ENCODE measurements at places on chromosomes 6 and 20.

DNA sequence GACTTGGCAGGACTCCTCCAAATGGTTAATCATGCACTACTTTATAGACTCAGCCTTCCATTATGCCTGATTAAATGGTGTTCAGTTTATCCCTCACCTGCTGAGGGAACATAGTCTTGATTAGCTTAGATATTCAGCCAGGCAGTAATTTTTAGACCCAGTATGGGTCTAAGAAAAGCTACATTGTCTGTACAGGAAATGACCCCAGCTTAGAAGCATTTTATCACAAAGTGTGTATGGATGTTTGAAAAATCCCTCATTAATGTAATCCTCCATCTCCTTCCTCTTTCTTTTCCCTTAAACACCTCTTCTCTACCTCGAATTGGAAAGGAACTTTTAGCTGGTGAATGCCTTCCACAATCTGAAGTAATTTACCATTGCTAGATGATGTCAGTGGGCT lies 252.2 kb upstream of the BMP2 start:
- DNase-seq = no peak

DNA sequence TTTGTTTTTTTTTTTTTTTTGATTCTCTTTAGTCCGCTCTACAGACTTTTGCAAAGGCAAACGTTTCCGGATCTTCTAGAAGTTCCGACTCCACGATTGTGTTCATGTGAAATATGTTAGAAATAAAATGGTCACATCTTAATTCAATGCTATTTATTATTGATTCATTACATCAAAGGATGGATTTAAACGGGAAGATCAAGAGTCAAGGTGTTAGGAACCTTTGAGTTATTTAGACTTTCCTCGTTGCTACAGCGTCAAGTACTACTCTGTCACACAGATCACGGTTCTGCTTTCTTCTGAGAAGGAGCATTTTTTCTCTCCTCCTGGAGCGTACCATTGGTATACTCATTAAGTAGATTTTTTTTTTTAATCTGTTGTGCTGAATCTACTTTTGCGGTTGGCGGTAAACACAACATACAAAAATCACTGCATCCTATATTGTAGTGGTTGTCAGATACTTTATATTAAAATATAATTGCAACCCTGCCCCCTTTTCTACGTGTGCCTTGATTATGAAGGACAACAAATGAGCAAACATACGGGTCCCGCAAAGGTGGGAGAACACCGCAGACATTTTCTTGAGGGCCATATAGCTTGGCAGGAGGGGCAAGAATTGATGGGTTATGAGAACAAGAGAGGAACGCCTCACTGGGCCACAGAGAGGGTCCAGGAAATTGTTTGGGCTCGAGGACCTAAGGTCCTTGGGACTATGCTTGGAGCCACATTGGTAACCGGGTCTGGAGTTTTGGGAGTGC lies 17.5 kb downstream of the HMGN4 start:
- no peak for DNase-seq

- no peak for DNase-seq
Observed at GRCh38 chr6:154403788-154404187, 47.2 kb upstream of the IPCEF1 start.

DNA sequence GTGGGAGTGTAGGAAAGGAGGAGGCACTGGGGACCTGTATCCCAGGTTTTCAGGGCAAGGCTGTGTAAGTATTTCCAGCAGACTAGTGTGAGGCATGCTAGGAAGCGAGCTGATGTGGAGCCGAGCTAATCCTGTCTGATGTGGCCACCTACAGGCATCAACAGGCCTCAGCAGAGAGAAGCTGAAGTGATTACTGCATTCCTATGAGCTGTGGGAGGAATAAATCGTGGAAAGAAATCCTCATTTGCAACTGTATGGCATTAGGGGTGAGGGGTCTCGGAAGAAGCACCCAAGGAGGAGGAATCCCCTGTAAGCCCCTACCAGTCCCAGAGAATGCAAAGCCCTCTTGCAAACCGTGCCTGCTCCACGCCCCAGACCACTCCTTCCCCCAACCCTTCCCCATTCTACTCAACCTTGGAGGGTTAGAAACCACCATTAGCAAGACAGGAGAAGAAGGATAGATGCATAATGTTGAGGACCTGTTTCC lies 41.6 kb downstream of the C6orf15 start:
- no peak for DNase-seq

- no peak for DNase-seq
Observed at GRCh38 chr6:76422511-76423213, 350.2 kb upstream of the IMPG1 start.

DNA sequence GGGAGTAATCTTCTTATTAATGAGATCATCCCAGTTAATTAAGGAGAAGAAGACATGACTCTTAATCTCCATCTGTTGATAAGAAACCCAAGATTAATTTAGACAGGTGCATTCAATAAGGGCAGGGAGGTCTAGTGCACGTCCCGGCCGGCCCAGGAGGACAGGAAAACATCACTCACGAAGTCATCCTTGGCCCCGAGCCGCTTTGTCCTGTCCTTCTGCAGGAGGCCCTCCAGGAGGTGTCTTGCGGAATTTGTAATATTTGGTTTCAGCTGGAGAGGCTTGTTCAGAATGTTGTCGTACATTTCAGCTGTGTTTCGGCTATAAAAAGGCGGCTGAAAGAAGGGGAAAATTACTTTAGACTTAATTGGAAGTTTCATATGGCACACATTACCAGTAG lies 118.4 kb upstream of the SLC2A12 start:
- DNase-seq = no peak

GRCh38 chr6:7184502-7184901 lies 76.7 kb downstream of the RREB1 start:
- no peak for DNase-seq

DNA sequence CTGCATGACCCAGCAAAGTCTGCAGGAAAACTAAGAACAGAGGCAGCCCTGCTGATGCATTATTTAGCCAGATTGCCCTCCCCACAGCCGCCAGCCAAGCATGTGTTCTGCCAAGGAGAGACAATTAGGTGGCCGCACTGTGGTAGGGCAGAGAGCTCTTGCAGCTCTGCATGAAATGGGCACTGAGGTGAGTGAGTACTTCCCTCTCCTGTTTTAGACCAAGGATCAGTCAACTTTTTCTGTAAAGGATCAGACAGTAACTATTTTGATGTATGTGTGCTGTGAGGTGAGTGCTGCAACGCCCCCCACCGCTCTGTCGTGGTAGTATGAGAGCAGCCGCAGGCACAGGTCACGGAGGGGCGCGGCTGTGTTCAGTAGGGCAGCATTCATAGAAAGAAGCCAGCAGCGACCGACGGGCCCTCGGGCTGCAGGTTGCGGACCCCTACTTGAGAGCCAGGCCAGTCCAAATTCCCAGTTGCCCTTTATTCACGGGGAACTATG lies 23.8 kb upstream of the FAM50B start:
- no peak for DNase-seq

- DNase-seq = no peak
Observed at GRCh38 chr6:160284575-160284974, 26.0 kb upstream of the SLC22A2 start.

- no peak for DNase-seq
Observed at GRCh38 chr6:28218312-28219248, 6.5 kb upstream of the ZSCAN9 start.

DNA sequence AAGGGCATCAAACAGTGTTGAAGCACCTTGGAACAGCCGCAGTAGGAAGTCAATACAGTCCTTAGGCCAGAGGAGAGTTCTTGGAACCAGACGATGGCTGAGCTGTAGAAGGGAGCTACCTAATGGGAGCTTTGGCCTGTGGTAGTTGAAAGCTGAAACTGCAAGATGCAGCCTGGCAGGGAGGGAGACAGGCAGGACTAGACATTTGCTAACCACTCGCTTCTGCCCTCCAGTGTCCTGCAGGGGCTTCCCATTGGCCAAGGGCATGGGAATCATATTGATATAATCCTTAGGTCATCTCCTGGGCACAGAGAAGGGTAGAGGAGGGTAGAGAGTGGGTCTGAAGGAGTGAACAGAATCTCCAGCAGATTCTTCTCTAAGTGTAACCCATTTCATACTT lies 60.4 kb downstream of the TPD52L1 start:
- no peak for DNase-seq

GRCh38 chr6:15413466-15414234 lies 167.8 kb downstream of the JARID2 start:
- no peak for DNase-seq

GRCh38 chr6:111585974-111586315 lies 19.7 kb downstream of the TRAF3IP2 start:
- no peak for DNase-seq

GRCh38 chr6:81984599-81984998 lies 232.1 kb upstream of the TENT5A start:
- no peak for DNase-seq

- DNase-seq = no peak
Observed at GRCh38 chr6:126170433-126170832, 169.5 kb upstream of the CENPW start.

DNA sequence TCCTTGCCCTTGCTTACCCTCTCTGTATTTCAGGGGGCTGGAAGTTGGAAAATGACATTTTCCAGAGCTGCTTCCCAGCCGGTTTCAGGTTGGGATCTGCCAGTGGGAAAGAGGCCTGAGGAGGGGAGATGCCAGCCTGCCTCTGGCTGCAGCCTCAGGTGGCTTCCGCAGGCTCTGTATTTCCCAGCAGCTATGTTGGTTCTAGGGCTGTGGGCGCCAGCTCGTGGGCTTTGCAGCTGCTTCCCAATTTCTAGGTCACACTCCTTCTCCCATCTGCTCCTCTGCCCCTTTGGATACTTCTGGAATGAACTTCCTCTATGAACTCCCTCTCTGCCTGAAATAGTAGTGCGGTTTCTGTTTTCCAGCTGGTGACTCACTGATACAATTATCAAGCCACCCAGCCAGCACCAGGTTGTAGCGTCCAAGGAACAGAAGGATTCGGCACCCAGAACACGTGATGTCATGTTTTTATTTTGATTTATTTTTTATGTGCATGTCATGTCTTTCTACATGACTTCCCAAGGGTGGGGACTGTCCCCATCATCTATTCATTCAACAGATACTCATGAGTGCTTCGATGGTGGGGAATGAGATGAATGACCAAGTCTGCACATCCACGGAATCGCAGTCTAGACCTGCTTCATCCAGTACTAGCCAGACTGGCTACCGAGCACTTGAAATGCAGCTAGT lies 38.0 kb downstream of the TGM2 start:
- DNase-seq = no peak

- no peak for DNase-seq
Observed at GRCh38 chr6:85828973-85829372, 186.3 kb upstream of the SYNCRIP start.

DNA sequence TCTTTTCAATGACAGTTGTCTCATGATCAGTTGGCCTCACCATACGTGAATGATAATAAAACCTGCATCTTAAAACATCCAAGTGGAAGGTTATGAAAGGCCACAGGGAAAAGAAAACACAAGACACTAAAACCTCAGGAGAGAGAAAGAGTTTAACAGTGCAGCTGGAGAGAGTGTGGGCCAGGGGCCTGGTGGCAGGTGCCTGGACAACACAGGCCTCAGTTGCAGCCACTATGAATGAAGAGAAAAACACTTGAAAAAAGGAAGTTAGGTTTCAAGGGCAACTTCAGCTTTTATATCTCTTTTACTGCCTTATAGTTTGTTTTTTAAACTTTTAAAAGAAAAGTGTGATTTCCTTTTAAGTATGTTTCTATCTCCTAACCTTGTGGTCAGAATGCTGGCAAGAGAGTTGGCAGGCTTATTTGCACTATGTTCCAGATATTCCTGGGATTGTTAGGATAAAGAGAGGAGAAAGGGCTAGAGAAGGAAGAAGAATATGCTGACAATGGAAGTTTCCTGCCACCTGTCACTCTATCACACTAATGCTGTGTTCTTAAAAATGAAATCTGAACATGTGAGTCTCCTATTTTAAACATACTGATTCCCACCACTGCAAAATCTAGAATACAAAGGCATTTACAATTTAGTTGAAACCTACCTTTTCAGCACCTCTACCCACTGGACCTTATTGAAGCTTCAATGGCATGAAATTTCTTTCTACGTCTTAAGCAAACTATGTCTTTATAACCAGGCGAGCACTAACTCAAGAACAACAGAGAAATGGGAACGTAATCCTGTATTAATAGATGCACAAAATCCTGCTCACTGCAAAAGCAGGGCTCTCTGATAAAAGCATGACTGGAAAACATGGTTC lies 222.4 kb downstream of the CD83 start:
- DNase-seq = no peak

GRCh38 chr6:161188547-161189465 lies 85.1 kb downstream of the AGPAT4 start:
- DNase-seq = no peak

All from stimulated activated CD4-positive, alpha-beta T cell treated with anti-CD3 and anti-CD28 coated beads, Interleukin-1b, Interleukin-23, amount 100 ng/mL, for 24 hours (primary cell).